ENCODE measurements at places on chromosomes 12 and 14.

- no peak for DNase-seq
These were observed 4.9 kb upstream of the SOX5 start for GRCh38 chr12:23954332-23954731.

GRCh38 chr12:100895192-100895591 is 100.6 kb downstream of the ANO4 start:
- DNase-seq: no peak

DNA sequence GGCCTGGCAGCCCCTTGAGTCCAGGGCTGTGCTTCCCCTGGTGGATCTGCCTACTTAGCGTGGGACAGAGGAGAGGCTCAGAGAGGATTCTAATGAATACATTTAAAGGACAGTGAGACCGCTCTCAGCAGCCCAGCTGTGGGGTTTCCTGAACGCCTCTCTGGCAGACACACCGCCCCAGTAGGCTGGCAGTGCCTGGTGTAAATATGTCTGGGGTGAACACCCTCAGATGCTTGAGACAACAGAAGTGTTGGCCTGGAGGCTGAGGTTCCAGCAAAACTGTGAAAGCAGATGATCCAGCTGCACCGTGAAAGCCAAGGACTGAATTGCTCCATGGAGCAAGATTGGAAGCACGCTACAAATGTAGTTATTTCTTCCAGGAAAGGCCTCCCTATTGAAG is 55.1 kb downstream of the LRRC74A start:
- no peak for DNase-seq

GRCh38 chr12:58766513-58766870 is 153.8 kb downstream of the LRIG3 start:
- no peak for DNase-seq

DNA sequence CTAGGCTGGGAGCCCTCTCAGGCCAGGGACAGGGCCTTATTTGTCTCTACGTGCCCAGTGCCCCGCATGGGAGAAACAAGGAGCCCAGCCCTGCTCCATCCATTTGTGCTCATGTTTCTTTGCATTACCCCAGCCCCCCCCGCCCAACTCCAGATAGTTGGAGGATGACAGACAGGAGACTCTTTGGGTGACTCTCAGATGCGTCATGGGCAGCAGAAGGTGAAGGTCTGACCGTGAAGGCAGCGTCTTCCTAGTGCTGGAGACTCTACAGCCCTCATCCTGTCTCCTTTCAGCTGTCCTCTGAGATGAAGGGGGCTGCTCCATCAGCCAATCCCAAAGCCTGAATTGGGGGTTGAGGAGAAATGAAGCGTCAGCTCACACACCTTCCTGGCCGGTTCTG is 283 bp upstream of the PSMB11 start:
- no peak for DNase-seq

GRCh38 chr14:68561531-68562007 is 231.3 kb downstream of the ZFP36L1 start:
- no peak for DNase-seq

DNA sequence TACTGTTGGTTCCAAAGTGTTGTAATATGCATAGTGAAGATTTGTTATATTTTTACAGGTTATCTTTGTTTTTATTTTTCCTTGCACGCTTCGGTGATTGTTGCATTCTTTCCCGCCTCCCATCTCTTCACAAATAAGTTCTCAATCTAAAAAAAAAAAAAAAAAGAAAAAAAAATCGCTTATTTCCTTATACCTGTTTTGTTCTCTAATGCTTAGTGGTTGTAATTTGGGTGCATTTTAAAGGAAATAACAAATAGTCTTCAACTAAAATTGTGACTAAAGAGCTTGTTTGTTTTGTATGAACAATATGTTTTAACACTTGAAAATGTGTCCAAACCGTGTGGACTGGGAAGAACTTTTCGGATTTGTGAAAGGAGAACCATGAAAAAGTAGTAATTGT is 1.5 kb downstream of the CAND1 start:
- DNase-seq: no peak

- DNase-seq: no peak
These were observed 39.9 kb upstream of the STON2 start for GRCh38 chr14:81440041-81440440.

GRCh38 chr12:50099302-50100008 is 4.4 kb upstream of the GPD1 start:
- no peak for DNase-seq

DNA sequence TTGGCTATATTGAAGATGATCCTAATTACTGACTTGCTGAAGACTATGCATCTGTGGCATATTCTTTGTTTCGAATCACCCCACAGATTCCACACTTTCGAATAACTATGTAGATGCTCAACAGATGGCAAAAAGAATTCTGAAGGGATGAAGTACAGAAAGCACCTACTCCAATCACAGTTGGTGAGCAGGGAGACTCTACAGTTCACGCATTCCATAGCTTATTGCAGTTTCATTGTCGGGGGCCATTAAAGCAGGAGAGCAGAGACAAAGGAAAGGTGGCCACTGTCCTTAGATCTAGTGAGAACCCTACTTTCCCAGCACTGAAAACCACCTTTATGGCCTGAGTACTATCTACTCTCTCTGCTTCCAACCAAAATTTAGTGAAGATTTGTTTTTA is 191.9 kb downstream of the STXBP6 start:
- DNase-seq: no peak

DNA sequence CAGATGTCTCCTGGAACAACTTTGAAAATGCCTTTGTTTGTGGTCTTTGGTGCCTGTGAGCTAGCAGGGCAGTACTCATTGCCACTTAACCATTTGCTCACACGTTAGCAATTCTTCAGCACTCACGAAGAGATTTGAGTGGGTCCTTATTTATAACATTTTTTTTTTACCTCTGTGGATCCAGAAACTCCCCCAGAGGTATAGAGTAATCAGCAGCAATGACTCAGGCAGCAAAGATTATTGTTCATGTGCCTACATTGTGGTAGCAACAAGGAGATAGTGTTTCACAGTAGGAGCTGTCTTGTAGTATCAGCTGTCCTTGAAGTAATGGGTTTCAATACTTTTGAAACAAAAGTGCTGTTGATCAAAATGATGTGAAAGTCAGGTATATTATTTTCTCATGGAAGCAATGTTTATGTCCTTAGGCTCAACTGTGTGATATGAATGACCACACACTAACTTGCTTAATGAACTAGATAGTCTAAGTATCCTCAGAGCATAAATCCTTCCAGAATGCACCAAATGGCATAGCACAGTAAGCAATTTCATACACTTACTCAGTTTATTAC is 304.1 kb downstream of the EGLN3 start:
- DNase-seq: no peak

- DNase-seq: no peak
These were observed 148.7 kb downstream of the ANO2 start for GRCh38 chr12:5796171-5796958.

DNA sequence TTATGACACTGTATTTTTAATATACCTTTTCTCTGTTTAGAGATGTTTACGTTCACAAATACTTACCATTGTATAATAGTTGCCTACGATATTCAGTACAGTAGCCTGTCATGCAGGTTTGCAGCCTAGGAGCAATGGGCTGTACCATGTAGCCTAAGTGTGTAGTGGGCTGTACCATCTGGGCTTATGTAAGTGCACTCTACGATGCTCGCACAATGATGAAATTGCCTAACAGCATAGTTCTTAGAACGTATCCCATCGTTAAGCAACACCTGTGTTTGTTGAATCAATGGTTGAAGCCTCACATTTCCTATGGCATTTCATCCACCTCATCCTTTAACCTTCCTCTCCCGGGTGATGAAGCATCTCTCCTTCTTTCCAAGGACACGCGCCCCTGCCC is 12.5 kb upstream of the EML1 start:
- DNase-seq: no peak

DNA sequence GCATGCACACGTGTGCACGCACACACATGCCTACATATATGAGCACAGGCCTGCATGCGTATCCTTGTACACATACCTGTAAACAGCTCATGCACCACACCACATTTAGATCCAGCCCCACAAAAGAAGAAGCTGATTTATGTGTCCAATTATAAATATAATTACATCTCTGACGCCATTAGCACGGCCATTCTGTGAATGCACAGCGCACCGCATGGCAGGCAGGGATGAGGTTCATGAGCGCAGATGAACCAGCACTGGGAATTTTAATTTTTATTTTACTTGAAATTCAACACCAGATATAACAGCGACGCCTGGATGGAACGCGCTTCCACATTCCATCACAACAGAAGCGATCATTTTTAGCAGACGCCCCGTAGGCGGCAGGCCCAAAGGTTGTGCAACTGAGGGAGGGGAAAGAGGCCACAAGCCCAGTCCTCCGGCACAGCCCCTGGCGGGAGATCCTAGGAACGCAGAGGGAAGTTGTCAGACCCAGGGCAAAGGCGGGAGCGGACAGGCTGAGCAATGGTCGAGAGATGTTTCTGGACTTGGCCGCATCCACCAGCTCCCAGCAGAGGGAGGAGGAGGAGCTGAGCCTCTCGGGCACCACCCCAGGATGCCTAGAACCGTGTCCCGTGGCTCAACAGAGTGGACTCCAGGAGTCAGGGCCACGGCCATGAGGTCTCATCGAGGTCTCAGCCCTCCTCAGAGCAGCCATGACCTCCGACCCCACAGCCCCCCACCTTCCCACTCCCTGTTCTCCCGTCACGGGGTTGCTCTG is 37.9 kb upstream of the GALNT9 start:
- no peak for DNase-seq

- no peak for DNase-seq
These were observed 249.7 kb upstream of the FBXO33 start for GRCh38 chr14:39681782-39682399.

DNA sequence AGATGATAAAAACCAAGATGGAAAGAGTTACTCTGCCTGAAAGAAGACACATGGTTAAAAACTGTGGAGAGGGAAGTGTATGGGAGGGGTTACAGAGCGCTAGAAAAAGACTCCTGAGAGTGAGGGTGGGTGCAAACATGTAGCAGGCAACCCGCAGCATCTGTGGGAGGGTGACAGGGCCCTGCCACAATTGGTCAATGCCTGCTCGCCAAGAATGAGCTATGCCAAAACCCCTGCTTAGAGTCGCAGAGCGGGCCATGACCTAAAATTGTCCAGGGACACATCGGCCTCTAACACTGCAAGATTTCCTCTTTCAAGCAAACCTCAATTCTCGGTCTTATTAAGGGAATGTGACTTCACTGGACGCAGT is 700 bp downstream of the PRKAG1 start:
- no peak for DNase-seq

DNA sequence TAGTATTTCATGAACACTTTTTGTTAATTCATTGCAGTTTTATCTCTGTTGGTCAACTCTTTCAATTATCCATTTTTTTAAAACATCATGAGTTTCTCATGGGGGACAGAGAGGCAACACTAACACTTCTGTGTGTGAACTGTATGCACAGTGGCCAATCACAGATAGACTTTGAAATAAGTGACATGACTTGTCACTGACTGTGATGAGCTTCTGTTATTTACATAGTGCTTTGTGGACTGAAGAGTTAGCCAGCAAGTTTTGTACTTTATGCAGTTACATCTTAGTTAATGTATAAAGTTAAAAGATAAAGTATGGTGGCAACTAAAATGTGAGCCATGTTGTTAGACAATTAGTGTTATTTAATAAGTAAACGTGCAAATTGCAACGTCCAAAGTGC is 16.1 kb downstream of the FERMT2 start:
- no peak for DNase-seq

DNA sequence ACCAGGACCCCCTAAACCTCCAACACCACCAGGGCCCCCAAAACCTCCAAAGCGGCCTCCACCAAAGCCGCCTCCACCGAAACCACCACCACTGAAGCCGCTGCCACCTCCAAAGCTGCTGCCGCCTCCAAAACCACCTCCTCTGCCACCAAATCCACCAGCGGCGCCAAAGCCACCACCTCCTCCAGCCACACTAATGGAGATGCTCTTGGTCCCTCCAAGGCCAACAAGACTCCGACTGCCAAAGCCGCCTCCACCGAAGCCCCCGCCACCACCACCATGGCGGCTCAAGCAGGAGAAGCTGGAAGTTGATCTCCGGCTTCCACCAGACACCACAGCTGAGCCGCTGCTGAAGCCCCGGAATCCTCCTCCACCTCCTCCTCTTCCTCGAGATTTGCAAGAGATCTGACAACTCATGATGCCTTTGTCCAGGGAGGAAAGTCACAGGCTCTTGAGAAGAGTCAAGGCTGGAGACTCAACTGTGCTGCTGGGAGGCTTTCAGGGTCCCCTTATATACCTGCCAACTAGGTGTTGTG is at the start of gene KRT2:
Gene KRT2 (minus strand): TSS at position 486 of the 536 bp plus-strand sequence. CDS start 69 bp downstream, at position 417.
- DNase-seq: no peak

DNA sequence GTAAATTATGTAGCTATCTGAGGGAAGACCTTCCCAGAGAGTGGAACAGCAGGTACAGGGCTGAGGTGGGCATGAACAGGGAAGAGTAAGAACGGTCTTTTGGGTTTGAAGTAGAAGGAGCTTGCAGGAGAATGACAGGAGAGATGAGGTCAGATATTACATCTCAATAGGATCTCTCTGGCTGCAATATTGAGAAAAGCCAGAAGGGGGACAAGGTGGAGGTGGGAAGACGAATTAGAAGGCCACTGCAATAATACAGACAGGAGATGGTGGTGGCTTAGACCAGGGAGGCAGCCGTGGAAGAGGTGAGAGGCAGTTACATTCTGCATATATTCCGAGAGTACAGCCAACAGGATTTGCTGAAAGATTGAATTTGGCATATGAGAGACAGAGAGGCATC is 310.2 kb downstream of the APAF1 start:
- no peak for DNase-seq

DNA sequence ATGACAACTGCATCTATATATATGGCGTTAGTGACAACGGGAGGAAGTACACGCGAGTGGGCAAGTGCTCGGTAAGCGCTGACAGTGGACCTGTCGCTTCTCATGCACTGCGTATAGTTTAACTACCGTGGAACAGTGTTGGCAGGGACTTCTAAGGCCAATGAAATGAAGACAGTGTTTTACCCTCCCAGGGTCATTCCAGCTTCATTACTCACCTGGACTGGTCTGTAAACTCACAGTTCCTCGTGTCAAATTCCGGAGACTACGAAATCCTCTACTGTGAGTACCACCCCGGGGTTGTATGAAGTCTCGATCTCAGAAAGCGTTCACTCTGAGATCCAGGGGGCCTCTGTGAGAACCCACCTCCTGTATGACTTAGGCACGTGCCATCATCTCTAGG is 129.2 kb upstream of the EVL start:
- DNase-seq: no peak

DNA sequence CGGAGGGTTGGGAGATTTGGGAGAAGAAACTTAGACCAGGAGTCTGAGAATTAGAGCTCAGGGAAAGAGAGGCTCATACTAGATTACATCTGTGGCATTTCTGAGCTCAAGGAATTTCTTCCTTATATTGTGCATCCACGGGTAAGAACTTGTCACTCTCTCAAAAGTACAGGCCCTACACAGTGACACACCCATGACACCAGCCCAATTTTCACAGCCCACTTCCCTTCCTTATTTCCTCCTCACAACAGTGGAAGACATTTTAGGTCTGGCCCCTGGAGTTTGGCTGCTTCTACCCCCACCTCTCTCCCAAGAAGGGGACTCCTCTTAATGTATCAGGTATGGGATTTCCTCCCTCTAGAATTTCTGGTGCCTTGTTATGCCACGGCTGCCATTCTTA is 9.2 kb upstream of the ZNF385A start:
- DNase-seq: no peak

All from stimulated activated CD4-positive, alpha-beta T cell treated with anti-CD3 and anti-CD28 coated beads, Interleukin-1b, Interleukin-23, amount 100 ng/mL, for 4 hours (primary cell).